ENCODE measurements at places on chromosomes 1 and 21.
A peak's percentile ranks its signal among the peaks of the same experiment; 100 is the strongest.

DNA sequence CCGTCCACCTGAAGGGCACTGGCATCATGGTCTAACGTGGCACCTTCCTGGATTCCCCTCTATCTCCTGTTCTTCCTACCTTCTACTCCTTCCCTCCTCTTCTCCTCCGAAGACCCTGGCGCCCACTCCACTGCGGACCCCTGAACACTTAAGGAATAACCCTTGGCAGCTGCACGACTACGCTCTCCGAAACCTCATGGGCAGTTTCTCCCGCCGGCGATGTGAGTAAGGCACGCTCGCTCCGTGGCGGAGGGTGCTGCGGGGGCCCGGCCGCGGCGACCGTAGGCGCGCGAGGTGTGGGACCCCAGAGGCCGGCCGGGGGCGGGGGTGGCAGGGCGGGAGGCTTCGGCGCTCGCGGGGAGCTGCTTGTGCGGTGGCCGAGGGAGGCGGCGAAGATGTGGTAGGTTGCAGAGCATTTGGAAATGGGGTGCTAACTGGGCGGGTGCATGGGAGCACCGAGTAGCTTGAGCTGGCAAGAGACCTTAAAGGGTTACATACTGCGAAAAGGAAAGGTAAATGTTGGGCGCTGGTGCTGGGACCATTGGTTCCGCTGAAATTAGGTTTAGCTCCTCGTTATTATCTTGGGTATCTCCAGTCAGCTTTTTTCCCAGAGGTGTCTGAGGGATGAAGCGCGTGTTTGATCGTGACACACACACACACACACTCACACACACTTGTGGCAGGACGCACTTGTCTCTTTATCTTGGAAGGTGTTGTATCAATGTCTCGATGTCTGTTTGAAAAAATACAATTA is 876 bp downstream of the LRRC7 start:
- no peak for DNase-seq

DNA sequence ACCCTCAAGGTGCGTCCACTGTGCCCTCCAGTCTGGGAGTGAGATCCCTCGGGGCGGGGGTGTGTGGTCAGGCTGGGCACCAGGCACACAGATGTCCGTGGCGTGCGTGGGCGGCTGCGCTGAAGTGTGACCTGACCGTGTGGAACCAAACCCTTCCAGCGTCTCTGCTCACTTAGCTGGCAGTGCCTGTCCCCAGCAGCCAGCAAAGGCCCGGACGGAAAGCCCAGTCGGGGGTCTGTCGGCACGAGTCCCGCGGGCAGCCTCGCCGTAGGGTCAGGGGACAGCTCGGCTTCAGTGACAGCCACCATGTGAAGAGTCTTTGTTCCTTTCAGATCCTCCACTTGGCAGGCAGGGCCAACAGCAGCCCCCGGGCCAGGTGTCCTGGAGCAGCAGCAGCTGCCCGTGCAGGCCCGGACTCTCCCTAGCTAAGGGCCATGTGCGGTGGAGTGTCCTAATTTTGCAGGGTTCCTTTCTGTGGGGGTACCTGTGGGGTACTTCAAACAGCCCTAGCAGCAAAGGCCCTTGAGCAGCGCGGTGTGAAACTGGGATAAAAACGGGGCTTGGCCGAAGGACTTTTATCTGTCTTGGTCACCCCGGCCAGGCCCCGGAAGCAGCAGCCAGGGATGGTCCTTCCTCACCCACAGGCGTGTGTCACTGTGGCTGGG is 11.6 kb downstream of the TTLL10 start:
- no peak for DNase-seq

GRCh38 chr1:64251971-64252370 is 48.5 kb downstream of the UBE2U start:
- no peak for DNase-seq

GRCh38 chr1:21260405-21261125 is 29.7 kb downstream of the ECE1 start:
- DNase-seq: no peak

- DNase-seq: peak; percentile 17
Observed at GRCh38 chr1:25608488-25609178, 8.0 kb upstream of the MAN1C1 start.

DNA sequence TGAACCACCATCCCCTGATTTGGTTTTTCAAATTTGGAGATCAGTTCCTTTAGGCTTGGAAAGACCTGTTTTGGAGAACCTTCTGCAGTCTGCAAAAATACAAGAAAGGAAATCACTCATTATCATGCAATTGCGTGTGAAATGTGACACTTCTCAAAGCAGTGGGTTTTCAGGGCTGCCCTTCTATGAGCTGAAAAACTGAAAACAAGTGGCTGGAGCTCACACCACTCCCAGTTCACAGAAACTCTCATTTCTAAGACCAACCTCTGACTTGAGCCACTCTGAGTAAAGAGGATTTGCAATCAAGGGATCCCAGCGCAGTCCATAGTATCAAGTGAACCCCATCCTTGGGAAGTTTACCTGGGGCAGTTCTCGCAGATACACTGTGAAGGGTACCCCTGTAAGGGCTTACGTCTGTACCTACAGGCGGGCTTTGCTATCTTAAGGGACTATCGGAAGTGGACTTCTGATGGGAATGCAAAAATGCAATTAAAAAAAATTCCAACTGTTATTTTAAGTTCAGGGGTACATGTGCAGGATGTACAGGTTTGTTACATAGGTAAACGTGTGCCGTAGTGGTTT is 12.8 kb downstream of the SH2D1B start:
- no peak for DNase-seq

GRCh38 chr1:66175098-66175497 is 358.9 kb upstream of the SGIP1 start:
- DNase-seq: no peak

DNA sequence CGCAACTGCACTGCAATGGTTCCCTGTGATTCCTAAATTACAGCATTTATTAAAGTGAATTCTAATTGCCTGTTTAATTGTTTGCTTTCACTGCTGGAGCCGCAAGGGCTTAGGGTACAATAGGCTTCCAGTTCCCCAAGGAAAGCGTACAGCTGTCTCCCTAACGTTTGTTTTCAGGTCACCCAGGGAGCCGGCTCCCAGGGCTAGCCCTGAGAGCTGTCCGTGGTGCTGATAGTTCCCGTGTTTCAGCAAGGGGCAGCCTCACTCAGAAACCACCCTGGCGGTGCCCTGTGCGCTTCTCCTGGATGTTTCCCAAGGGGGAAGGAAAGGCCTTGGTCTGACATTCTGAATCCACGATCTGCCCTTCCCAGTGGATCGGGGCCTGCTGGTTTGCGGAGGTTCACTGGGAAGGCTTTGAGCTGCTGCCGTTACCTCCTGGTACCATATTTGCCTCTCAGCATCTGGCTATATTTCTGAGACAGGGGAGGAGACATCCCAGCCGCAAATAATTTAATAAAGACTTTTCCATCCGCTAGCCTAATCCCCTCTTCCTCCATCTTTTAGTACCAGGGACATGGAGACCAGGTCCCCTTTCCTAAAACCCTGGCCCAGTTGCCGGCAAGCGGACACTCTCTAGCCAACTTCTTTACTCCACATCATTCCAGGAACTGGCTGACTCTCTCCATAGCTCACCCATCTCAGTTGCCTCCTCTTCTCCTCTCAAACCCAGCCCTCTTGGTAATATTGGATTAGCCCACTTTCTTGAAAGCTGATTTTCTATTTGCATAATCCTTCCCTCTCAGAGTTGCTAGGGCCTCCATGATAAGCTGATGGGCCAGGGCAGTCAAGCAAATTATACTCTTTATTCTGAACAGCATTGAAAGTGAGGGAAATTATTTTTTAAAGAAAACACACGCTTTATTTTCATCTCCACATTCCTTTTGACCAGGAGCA is 149.0 kb downstream of the IGSF21 start:
- no peak for DNase-seq

GRCh38 chr1:173445164-173445563 is 32.0 kb upstream of the PRDX6 start:
- no peak for DNase-seq

GRCh38 chr1:206637605-206638004 is 2.3 kb downstream of the DYRK3 start:
- no peak for DNase-seq

- no peak for DNase-seq
Observed at GRCh38 chr1:234222561-234223280, 150.5 kb upstream of the COA6 start.

DNA sequence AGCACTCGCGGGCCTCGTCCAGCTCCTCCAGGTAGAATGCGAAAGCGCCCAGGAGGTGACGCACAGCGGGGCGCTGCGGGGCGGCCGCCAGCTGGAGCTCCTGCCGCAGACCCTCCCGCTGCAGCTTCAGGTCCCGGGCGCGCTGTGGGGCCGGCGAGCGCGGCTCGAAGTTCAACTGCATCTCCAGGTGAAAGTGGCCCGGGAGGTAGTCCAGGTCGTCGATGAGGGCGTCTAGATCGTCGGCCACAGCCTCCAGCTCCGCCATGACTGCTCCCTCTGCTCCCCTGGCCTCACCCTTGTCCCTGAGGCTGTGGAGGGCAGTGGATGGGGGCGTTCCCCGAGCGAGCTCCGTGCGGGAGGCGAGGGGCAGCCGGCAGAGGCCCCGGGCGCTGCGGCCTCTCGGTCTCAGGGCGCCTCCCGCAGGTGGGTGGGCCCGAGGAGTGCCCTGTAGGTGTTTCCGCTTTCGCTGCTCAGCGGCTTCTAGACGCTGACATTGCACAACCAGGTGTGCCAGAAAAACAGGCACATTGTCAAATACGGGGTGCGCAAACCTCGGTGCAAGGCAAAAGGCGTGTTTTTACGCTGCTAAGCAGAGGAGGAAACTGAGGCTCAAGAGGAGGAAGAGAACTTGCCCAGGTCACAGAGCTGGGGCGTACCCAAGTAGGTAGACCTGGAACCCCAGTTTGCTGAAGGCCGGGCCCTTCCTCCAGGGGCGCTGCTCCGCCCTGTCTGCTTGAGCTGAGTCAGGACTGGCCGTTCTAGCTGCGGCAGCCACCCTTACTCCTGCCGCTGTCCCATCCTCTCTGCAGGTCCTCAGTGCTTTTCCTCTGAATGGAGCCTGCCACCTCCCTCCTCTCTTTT is at the start of gene TTC22:
Gene TTC22 (minus strand): TSS at position 425 of the 861 bp plus-strand sequence. CDS start 160 bp downstream, at position 265.
- DNase-seq: no peak

GRCh38 chr1:165328136-165328535 is 28.4 kb downstream of the LMX1A start:
- no peak for DNase-seq

DNA sequence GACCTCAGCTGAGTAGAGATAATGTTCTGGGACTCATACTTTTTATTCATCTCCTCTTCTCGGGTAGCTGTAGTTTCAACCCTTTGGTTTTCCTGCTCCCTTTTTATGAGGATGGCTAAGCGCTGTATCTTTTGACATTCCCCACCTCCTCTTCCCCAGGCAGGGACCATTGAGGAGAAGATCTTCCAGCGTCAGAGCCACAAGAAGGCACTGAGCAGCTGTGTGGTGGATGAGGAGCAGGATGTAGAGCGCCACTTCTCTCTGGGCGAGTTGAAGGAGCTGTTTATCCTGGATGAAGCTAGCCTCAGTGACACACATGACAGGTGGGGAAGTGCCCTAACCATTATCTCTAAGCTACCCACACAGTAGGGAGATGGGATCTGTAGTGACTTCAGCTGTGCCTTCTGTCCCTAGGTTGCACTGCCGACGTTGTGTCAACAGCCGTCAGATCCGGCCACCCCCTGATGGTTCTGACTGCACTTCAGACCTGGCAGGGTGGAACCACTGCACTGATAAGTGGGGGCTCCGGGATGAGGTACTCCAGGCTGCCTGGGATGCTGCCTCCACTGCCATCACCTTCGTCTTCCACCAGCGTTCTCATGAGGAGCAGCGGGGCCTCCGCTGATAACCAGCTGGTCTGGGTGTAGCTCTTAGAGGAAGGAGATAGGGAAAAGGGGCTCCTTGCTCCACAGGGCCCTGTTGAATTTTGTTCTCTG is 25.6 kb downstream of the LRRC41 start:
- DNase-seq: no peak

GRCh38 chr21:42003051-42003461 is 7.1 kb downstream of the ZBTB21 start:
- DNase-seq: no peak

- DNase-seq: no peak
Observed at GRCh38 chr1:236275586-236275985, 6.2 kb downstream of the ERO1B start.

GRCh38 chr1:247451388-247452010 is 6.4 kb downstream of the OR2B11 start:
- no peak for DNase-seq

DNA sequence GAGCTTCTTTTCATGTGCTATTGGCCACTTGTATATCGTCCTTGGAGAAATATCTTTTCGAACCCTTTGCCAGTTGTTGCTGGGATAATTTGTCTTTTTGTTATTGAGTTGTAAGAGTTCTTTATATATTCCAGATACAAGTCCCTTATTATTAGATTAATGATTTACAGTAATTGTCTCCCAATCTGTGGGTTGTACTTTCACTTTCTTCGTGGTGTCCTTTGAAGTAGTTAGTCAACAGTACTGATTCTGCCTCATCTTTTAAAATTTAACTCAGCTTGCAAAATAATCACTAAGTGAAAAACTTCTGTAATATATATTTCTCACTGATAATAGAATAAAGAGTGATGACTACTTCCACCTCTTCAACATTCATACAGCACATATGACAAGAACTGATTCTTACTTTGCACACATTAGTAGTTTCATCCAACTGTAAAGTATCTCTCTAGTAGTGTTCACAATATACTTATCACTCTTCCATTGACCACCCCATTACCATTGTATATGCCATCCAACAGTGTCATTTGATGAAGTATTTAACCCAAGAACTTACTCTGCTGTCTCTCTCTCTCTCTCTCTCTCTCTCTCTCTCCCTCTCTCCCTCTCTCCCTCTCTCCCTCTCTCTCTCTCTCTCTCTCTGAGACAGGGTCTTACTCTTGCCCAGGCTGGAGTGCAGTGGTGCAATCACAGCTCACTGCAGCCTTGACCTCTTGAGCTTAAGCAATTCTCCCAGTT is 104.2 kb upstream of the DMRTA2 start:
- no peak for DNase-seq
